Activated T-helper 17 cell treated with anti-CD3 and anti-CD28 coated beads, Interleukin-2, amount 50 U/mL, for 72 hours (primary cell): ENCODE measurements at places on chromosomes 1 and 21.

DNA sequence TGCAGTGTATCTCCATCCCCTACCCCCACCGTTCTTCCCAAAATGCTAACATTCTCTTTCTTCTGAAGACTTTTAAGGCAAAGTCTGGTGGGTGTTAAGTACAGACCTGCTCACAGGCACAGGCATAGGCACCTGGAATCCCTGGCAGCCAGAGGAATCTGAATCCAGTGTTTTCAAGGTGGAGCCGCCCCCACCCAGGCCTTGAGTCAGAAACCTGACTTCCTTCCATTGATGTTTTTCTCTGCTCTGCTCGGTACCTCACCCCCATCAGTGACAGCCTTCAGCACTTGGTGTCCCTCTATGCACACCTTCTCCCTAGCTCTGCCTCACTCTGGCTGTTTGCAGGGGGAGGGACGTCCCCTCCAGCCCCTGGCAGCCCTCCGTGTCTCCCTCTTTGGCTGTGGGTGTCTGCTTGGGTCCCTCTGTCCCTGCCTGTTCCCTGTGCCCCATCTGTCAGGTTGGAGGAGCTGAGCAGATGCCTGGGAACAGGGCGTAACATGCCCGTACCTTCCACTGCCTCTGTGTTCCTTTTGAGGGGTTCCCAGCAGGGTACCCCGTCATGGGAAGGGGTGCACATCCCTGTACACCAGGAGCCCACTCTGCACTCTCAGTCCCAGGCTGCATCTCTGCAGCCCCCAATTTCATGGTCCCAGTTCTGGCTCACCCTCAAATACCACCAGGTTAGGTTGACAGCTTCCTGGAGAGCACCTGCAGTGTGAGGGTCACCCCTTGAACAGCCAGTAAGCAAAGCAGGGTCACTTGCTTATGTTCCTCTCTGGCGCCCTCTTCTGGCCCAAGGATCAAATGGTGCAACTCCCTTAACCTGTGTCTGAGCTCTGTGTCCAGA lies 6.7 kb downstream of the NCDN start:
- ATAC-seq: peak; percentile 84

DNA sequence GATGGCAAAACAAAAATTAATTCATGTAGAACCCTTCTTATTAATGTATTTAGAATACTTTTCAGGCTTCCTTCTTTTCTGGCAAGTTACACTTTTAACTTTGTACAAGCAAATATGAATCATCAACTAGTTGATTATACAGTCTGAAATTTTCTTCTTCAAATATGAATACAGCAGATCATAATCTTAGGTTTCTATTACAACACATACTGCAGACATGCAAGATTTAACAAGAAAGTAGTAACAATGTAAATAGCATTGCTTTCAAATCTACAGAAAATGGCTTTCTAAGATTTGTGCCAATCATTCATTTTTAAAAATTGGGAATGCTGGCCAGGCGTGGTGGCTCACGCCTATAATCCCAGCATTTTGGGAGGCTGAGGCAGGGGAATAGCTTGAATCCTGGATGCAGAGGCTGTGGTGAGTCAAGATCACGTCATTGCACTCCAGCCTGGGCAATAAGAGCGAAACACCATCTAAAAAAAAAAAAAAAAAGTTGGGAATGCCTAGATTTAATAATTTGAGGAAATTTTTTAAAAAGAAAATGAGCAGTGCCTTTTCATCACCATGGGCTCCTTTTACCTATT lies 68.4 kb upstream of the DPYD start:
- ATAC-seq: no peak

GRCh38 chr1:234724516-234725176 lies 114.7 kb upstream of the IRF2BP2 start:
- ATAC-seq: peak; percentile 29

- ATAC-seq: no peak
Measured at GRCh38 chr1:65198096-65198495, 50.1 kb downstream of the AK4 start.

DNA sequence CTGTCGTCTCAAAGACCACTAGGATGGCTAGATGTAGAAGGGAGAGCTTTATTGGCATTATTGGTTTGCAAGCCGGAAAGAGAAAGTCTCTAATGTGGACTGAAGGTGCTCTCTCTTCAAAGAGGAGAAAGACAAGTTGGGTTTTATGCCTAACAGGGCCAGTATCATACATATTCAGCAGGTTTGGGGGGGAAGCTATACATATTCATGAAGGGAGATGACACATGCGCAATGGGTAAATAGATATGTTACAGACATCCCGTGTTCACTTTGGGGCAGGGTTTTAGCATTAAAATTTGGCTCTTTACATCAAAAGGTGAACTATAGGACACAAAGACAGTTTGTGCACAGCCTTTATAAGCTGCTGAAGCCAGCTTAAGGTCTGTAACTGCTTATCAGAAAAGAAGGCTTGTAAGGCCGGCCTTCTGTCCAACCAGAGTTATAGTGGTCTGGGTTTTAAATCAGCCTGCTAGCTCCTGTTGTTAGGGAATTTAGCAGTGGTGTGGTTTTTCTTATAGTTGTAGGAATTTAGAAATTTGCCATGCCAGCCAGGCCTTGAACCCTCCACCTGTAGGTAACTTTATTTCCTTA lies 46.5 kb upstream of the LRRN2 start:
- ATAC-seq: no peak

DNA sequence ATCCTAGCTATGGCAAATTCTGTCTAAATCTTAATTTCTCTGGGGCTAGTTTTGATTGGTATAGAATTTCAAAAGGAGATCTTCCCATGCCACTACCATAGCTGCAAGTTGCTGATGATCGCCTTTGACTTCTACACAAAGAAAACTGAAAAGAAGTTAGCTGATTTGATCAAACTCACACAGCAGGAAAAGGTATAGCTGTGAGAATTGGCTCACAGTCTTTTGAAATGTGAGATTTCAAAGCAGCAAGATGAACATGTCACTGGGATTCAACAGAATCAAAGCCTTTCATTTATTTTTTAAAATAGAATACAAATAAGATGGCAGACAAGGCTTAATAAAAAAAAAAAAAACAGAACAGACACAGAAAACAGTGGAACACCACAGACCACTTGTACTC lies 7.5 kb upstream of the RGS1 start:
- ATAC-seq: no peak

DNA sequence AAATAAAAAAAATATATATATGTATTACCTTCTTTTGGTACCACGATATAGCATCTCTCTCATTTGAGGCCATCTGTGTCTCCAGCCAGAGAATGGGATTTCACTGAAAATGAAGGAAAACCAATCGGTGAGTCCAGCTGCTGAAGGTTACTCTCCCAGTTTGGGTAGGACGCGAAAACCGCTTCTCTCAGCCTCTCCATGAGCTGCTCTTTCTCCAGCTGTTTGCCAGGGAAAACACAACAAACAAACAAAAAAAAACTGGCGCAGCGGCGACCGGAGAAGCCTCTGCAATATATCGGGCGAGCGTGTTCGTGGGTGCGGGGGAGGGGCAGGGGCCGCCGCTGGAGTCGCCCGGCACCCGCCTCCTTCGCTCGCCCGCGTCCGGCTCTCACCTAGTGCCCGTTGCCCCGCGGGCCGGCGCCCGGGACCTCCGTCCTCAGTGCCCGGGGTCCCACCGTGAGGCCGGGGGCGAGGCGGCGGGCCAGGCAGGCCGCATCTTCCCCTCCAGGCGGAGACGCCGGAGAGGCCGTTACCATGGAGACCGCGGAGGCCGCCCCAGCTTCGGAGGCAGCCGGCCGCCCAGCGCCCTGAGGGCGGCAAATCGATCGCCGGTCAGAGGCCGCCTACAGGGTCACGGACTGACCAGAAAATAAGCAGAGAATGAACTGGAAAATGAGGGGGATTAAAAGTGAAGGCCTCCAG lies 504 bp downstream of the PHTF1 start:
- peak; percentile 69 for ATAC-seq

DNA sequence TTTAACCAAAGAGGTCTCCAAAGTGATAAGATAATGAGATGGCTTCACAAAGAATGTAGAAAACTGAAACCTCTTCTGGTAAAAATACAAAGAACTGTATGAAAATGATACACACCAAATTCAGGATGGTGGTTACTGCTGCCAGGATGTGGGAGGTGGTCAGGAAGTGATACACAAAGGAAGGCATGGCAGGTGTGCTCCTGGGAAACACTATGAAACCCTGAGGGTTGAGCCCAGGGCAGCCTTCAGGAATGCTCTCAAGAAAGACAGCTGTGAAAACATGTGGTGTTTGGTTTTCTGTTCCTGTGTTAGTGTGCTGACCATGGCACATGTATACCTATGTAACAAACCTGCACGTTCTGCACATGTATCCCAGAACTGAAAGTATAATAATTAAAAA lies 109.3 kb downstream of the NTNG1 start:
- no peak for ATAC-seq

DNA sequence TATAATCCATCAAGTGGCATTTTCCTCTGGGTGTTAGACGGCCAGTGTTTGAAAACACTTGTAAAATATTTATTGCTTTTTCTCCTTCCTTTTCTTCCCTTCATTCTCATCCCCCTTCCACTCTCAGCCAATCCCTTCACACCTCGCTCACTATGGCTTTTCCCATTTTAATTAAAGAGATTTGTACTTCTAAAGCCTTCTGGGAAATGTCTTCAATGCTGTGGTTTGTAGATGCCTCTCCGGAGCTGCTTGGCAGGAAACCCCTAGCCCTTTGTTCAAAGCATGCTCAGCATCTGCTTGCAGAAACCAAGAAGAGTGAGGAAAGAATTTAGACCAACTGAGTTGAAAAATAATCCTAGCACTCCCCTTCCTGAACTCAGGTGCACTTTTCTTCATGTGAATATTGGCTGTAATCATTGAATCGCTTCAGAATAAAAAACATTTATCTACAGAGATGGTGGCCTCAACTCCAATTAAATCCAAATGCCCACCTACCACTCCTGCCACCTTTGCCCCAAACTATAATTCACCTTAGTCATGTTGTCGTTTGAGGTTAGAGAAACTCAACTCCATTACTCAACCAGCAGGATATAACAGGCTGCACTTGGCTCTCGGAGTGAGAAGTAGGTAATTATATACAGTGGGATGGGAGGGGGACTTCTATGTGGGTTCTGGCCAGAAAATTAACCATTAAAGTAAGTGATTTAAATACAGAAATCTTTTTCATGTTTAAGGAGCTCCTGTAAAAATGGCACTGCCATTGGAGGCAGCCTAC lies 659.4 kb upstream of the CAMK1G start:
- ATAC-seq: no peak

DNA sequence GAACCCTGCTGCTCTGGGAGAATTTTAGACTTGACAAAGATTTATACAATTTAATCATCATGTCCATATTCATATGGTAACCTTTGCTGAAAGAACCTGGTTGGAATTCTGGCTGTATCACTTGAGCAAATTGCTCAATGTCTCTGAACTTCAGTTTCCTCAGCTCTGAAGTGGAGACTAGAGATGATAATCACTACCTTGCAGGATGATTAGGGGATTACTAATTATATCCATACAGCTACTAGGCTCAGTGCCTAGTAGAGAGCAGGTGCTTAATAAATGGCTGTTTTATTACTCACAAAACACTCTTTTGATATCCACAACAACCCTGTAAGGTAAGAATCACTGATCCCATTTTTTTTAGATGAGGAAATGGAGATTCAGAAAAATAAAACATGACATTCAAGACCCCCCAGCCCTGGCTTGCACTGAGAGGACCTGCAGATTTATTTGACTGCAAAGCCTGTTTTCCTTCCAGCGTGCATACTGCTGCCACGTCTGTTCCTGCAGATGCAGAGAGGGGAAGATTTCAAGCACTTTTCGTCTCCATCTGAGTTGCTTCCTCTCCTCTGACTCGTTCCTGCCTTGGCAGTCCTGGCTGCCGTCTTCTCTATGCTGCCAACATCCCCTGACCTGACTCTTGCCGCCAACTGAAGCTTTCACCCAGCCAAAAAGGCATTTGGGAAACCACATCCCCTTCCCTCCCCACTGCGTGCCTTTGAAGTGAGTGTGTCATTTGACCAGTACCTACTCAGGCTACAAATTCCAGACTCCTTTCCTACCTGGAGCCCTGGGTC lies 203.0 kb downstream of the PLPP3 start:
- no peak for ATAC-seq

- ATAC-seq: no peak
Measured at GRCh38 chr1:113153116-113153803, 80.3 kb downstream of the LRIG2 start.

DNA sequence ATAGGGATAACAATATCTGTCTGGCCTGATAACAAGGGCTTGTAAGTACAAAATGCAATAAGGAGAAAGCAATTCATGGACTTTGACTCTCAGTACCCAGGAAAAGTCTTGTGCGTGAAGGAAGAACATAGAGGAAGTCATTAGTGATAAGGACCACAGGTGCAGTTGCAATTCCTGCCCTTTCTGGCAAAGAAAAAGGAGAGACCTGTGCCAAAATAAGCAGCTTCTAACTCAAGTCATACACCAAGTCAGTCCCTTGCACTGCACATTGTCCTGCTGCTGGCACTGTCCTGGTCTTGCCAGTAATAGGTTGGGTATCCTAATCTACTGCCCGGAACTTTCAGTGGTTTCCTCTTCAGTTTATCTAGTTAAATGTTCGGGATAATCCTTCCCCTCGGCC lies 14.8 kb upstream of the SOD1 start:
- ATAC-seq: no peak

DNA sequence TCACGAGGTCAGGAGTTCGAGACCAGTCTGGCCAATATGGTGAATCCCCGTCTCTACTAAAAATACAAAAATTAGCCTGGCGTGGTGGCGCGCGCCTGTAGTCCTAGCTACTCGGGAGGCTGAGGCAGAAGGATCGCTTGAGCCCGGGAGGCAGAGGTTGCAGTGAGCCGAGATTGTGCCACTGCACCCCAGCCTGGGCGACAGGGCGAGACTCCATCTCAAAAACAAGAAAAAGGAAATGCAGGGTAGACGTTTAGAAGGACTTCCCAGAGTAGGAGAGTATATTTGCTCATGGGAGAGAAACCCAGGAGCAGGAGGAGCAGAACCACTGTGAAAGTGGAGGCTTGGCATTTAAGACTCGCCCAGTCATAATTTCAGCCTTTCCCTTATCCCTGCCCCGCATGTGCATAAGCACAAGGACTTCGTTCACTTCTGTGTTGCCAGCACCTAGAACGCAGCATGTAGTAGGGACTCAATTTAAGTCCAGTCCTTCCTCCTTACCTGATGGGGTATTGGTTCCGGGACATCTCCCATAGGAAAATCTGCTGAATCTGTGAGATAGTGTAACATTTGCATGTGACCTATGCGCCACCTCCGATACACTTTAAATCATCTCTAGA lies 5.2 kb upstream of the MEF2D start:
- no peak for ATAC-seq
